ENCODE measurements at places on chromosomes 2 and 18.
A peak's percentile ranks its signal among the peaks of the same experiment; 100 is the strongest.

GRCh38 chr2:211358504-211358903 is 802.1 kb downstream of the CPS1 start:
- DNase-seq: no peak

DNA sequence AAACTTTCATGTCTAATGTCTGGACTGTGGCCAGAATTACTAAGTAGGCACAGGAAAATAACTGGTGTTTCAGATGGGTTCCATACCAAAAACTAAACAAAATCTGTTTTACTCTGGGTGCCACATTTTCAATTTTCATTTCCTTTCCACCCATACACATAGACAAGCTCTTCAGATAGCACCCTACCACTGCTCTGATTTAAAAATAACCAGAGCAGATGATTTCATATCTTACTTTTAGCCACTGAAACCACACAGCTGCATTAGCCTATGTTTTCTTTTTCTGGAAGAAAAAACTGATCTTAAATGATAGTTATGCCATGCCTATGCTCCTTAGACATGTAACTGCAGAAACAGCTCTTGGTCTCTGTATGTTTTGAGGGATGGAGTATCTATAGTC is 647.6 kb downstream of the CPS1 start:
- no peak for DNase-seq

GRCh38 chr18:49225160-49225559 is 235.3 kb downstream of the DYM start:
- DNase-seq: peak; percentile 79

DNA sequence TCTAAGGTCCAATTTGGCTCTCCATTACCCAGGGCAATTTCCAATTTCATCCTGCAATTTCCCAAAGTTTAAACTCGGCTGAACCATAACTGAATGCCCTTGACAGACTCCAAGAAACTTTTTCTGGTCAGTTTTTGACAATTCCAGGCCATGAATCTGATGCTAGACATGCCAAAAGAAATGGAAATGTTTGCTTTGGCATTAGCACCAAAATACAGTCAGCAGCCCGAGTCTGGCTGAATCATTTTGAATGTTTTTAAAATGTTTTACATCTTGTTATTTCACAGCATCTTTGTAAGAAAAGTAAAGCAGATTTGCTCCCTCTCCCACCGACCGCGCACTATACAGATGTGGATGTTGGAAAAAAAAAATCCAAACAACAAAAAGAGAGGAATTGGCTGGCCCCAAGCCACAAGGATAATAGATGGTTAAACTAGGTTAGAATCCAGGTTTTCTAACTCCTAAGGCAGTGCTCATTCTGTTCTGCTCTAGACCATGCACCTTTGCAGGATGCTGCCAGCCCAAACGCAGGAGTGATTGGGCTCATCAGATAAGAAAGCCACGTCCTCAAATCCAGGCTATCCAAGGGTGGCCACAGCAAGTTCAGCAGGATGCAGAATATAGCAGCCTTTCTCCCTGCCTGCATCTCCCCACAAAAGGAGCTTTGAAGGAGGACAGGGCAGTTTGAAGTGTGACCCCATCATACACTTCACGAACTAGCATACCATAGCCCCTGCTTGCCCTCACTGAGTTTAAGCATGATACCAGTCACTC is 167.5 kb downstream of the ALK start:
- DNase-seq: peak; percentile 90

GRCh38 chr2:233234264-233234663 is 17.2 kb upstream of the ATG16L1 start:
- DNase-seq: no peak

- DNase-seq: peak; percentile 88
These were observed 18.4 kb upstream of the WIPF1 start for GRCh38 chr2:174615871-174616436.

DNA sequence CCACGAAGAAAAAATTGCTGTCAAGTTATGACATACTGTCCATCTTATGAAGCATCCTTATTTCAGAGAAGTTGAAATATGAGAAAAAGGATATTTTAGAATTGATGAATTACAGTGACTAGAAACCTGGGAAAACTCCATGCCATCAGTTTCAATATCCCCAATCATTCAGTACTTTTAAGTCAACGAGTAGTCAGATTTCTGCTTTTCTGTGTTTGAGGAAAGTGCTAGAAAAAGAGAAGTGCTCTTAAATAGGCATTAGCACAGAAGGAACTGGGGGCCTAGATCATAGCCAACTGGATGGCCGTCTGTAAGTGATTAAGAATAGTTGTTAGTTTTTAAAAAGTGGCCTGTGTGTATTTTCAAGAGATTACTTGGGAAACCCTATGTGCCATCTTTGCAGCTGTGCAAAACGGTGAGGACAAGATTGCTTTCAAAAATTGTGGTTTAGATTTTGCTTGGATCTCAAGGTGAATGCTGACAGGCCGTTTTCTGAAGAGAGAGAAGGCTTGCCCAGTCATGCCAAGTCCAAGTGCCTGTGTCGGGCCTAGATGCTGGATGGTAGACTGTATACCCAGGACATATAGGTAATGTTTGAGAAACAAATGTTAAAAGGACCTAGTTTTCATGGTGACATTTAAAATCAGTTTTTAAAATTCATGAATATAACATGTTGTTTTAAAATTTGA is 5.1 kb downstream of the NEDD4L start:
- no peak for DNase-seq

GRCh38 chr18:7116001-7116730 is 1.4 kb downstream of the LAMA1 start:
- no peak for DNase-seq

GRCh38 chr18:75208155-75208835 is 644 bp downstream of the PTGR3 start:
- no peak for DNase-seq

DNA sequence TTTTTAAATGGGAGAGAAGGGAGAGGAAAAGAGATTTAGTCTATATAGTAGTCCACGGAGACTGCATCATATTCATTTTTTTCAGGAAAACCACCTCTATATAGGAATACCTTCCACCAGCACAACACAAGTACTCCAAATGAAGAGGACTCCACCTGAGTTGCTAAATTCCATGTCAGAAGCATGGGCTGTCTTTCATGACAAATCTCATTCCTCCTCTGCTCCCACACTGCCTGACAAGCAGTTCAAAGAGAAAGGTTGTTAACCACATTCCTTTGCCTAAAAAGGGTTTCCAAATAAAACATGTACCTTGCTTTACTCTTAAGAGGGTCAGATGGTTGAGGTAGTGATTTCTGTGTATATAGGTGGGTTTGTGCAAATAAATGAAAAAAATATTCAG is 122.0 kb downstream of the TMEFF2 start:
- no peak for DNase-seq

GRCh38 chr2:184628051-184628450 is 29.7 kb downstream of the ZNF804A start:
- DNase-seq: no peak

DNA sequence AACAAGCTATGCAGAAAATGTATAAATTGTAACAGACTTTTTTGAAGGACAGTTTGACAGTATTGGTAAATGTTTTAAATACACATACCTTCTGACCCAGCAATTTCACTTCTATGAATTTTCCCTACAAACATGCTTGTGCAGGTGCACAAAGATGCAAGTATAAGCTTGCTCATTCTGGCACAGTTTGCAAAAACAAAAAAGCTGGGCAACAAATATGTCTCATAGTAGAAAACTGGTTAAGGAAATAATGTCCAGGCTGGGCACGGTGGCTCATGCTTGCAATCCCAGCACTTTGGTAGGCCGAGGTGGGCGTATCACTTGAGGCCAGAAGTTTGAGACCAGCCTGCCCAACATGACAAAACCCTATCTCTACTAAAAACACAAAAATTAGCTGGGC is 96.9 kb upstream of the NEDD4L start:
- DNase-seq: no peak

- DNase-seq: no peak
These were observed 11.5 kb upstream of the FEZ2 start for GRCh38 chr2:36609507-36609906.

DNA sequence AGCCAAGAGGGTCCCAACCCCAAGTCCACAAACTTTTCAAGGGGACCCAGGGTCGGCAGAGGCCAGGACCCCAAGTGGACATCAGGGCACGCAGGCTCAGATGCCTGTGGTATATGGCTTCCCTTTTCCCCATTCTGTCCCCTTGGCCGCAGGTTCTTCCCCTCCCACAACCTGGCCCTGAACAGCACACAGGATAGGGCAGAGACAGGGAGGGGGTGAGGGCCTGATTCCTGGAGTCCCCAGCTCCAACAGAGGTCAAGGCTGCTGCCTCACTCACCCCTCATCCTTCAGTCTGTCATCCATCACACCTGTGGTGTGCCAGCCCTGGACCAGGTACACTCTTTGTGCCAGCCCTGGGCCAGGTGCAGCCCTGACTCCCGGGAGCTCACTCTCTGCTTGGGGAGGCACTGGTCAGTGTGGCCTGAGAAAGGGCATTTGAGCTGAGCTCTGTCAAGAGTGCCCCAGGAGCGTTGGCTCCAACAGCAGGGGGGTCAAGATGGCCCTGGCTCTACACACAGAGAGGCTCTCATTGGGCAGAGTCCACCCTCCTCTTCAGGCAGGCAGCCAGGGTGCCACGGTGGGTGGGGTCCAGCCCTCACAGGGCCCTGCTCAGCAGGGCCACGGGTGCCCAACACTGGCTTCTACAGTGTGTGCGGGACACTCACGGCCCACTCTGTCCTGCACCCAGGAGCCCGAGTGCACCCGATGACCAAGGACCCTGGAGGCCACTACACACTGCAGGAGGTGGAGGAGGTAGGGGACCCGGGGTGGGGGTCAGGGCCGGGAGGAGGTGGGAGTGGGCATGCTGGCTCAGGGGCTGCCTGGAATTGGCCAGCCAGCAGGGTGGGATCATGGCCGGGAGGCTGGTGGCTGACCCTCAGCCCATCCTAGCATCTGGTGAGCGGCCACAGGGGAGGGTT is 1.6 kb downstream of the AGXT start:
- no peak for DNase-seq

DNA sequence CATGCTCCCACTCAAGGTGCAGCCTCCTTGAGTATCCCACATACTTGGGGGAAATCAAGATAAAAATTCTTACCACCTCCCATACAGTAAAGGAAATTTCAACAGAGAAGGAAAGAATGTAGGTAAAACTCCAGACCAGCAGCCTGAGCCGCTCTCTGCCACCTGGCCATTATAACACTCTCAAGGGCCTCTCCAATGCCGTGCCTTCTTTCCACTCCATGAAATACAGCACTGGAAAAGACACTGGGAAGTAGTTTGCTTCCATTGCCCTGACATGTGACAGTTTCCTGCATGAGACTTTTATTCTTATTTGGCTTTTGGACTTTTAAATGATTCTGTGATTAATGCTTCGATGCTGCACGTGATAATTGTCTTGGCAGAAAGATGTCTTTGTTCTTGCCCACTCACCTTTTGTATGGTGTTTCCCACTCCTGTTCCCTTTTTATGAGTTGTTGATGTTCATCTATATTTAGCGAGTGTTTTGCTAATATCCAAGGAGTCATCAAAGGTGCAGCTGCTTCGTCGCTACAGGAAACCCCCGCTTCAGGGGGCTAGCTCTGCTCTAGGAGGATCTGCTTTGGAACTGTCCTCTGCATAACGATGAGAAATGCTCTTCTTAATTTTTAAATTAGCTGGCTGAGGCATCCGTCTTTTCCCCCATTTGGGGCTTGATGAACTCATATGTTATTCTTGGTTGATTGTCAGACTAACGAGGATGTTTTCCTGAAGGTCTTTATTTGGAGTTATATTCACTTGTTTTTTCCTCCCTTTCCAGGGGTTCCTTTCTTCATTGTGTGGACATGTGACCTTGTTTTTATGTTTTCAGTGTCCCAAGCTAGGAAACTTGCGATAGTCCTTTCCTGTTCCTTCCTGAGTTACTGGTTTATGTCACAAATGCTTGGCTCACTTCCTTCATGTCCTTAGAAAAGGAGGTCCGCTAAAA is 179.4 kb downstream of the TXNL1 start:
- DNase-seq: no peak

DNA sequence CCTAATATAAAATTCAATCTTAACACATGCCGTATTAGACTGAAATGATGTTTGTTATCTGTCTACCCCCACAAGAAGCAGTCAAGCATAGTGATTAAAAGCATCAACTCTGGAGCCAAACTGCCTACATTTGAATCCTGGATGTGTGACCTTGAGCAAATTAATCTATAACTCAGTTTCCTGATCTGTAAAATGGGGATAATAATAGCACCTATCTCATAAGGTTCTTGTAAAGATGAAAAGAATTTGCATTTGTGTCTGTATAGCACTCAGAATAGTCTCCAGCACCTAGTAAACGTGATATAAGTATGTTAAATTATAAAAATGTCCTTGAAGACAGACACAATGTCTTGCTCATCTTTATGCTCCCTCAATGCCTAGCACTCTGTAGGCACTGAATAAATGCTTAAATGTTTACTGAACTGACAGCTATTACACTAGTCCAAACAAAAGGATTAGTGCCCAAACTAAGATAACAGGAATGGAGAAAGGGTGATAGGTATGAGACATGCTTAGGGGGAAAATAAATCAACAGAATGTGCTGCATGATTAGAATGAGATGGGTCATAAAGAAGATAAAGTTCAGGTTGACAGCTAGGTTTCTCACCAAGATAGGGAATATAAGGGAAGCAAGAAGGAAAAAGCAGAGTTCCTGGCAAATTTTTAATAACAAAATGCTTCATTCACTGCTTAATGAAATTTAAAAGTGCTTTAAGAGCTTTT is 180.6 kb downstream of the ATAD2B start:
- DNase-seq: no peak

DNA sequence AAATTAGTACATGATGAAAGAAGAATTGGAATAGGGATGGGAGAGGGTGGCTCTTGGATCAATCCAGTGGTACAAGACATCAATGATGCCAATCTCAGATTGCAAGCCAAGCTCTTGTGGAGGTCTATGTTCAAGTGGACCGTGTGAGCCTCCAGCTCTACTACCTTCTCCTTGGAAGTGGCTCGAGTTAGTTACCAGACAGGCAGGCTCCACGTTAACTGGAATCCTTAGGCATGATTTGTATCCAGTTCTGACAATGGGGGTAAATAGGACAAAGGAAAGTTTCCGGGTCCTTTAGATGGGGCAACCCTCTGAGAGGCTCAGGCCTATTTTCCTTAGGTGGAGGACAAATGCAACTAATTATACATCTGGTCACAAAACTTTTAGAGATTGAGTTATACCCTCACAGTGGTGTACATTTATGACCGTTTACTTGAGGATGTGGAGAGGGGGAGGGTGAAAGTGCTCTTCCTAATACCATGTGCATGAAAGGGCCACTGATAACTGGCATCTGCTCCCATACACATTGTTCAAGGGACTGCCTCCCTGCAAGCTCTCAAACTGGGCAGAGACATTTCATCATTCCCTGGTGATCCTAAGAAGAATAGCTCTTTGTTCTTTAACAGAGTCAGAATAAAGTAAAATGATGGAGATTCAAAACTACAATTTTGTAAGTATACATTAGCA is 180.2 kb downstream of the SOCS6 start:
- no peak for DNase-seq

- peak; percentile 93 for DNase-seq
These were observed 47.7 kb downstream of the SMAD7 start for GRCh38 chr18:48902856-48903601.

GRCh38 chr2:10325278-10326145 is 22.8 kb downstream of the HPCAL1 start:
- DNase-seq: no peak

GRCh38 chr2:136137982-136138381 is 20.0 kb upstream of the CXCR4 start:
- DNase-seq: no peak
